ENCODE measurements at places on chromosomes 5 and 9.

DNA sequence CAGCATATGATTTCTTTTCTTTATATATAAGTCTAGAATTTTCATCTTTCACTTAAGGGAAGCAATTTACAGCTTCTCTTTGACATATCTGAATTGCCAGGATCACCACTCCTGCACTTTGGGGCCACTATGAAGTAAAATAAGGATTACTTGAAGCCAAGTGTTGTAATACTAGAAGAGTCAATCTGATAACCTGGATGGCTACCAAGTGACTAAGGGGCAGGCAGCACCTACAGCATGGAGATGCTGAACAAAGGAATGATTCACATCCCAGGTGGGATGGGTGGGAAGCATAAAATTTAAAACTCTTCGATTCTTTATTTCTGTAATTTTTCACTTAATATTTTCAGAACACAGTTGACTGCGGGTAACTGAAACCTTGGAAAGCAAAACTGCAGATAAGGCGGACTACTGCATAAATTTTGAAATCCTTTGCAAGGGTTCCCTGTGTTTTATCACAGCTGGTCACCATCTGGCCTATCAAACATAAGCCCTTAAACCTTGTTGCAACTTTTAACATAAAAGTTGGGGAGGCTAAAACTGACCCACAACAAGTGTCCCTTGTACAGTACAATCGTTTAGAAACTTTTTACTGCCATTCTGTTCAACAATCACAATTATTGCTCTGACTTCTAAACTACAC, 31.2 kb downstream of the NR3C1 start:
- DNase-seq = no peak

GRCh38 chr9:2576631-2577030, 45.0 kb upstream of the VLDLR start:
- no peak for DNase-seq

GRCh38 chr5:93359960-93360305, 221.1 kb downstream of the NR2F1-AS1 start:
- no peak for DNase-seq

GRCh38 chr5:131242728-131243255, 21.1 kb upstream of the CDC42SE2 start:
- no peak for DNase-seq

GRCh38 chr5:2574155-2574554, 177.3 kb downstream of the IRX2 start:
- DNase-seq = no peak

DNA sequence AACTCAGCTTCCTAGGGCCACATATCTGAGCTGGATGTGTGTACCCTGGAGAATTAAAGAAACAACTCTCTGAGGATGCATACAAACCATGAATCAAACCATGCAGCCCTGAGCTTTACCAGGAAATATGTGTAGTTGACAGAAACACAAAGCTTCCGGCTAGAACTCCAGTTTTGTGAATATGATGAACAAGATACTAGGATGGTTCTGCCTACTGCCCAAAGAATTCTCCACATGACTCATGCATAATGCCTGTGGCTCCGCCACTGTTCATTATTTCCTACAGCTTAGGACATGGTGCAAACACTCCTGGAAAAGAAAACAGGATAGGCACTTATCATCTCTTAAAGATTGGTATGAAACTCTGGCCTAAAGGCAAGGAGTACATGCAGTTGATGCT, 343.4 kb downstream of the DNAH5 start:
- no peak for DNase-seq

- no peak for DNase-seq
These were observed 11.7 kb downstream of the SH3PXD2B start for GRCh38 chr5:172442592-172442991.

GRCh38 chr5:113562828-113563400, 49.4 kb downstream of the YTHDC2 start:
- DNase-seq = no peak

GRCh38 chr5:17918373-17919104, 284.3 kb downstream of the TAF11L14 start:
- no peak for DNase-seq

GRCh38 chr9:37969130-37969529, 65.2 kb upstream of the SLC25A51 start:
- no peak for DNase-seq

DNA sequence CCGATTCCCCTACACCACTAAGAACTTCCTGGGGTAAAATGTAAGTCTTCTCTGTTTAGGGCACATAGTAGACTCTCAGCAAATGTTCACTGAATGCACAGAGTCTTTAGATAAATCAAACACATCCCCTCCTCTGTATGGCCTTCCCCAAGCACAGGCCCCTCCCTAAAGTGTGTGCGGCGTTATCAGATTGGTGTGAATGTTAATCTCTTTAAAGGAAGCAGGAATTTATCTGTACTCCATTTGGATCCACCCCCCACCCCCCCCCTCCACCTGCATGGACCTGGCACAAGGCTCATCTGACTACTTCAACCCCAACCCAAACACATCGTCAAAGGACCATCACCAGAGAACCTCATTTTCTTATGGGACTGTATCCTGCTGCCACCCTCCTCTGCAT, 6.3 kb downstream of the PCDH1 start:
- no peak for DNase-seq

GRCh38 chr9:100724886-100725285, 147.0 kb downstream of the CAVIN4 start:
- no peak for DNase-seq

DNA sequence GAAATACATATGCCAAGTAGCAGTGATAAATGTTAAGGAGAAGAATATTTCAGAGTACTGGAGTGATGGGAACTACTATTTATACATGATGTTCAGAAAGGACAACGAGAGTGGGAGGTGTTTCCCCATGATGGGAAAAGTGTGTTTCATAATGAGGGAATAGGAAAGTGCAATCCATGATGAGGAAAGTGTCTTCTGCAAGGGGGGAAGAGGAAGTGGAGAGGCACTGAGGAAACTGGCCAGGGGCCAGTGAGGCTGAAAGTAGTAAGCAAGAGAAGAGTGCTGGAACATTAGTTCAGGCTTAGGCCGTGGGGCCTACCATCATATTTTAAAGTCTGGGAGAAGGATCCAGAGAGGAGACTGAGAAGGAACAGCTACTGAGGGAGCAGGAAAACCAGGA, 327.2 kb downstream of the SLF1 start:
- DNase-seq = no peak

GRCh38 chr9:124000161-124000783, 11.3 kb upstream of the LHX2 start:
- DNase-seq = no peak

- no peak for DNase-seq
These were observed 111.5 kb upstream of the EQTN start for GRCh38 chr9:27408482-27408881.

- no peak for DNase-seq
These were observed 137.7 kb downstream of the CNTLN start for GRCh38 chr9:17272536-17272935.

GRCh38 chr5:40846371-40846770, 5.2 kb downstream of the CARD6 start:
- DNase-seq = no peak

All from Karpas-422 (cell line).